ENCODE measurements at places on chromosomes 1 and 21. TPM values are rescaled to one million over a fixed set of nuclear protein-coding genes. Genes with fewer than 3 reads are reported as not detected.

The NEGR1 gene
- 4.8 TPM for total RNA-seq

The ANGPTL1 gene
- total RNA-seq, result under 0.01 TPM

The FCRL4 gene
- total RNA-seq, result not detected

The TGFB2 gene
- 56.2 TPM for total RNA-seq

The UCHL5 gene
- total RNA-seq, result 27.4 TPM

The OR2L5 gene
- not detected for total RNA-seq

The PLA2G4A gene
- total RNA-seq, result 4.1 TPM

The ARHGEF2 gene
- total RNA-seq, result 120 TPM

The CCDC24 gene
- 1.6 TPM for total RNA-seq

The SLFNL1 gene
- 0.28 TPM for total RNA-seq

The PLEKHA6 gene
- total RNA-seq, result 2.9 TPM

The AQP10 gene
- not detected for total RNA-seq

The MRAP gene
- total RNA-seq, result not detected

The WLS gene
- 126 TPM for total RNA-seq

Data from endothelial cell of coronary artery (primary cell).